Upper lobe of left lung (tissue), 6 donors: ENCODE measurements at places on chromosomes 6 and 20. TPM values are rescaled to one million over a fixed set of nuclear protein-coding genes. Genes with fewer than 3 reads are reported as not detected.

The RSPO3 gene
- 1.5 TPM for total RNA-seq

The SIRPD gene
- not detected for total RNA-seq

The SLC22A23 gene
- 24.5 TPM for total RNA-seq

The GSTA1 gene
- 24.1 TPM for total RNA-seq

The HFE gene
- total RNA-seq, result 8.7 TPM

The OXT gene
- total RNA-seq, result not detected

The TREM1 gene
- total RNA-seq, result 56.1 TPM

The SLC26A8 gene
- 0.69 TPM for total RNA-seq

The HTR1E gene
- not detected for total RNA-seq

The GPSM3 gene
- total RNA-seq, result 80.4 TPM

The ZBTB46 gene
- 17.7 TPM for total RNA-seq

The PAX1 gene
- total RNA-seq, result not detected

The C2 gene
- 322 TPM for total RNA-seq

The C6orf15 gene
- total RNA-seq, result not detected

GRCh38 chr6:42338744-42339222 is 112.9 kb downstream of the TRERF1 start:
- no peak overlapping the region for H3K27ac ChIP-seq
- H3K4me1 ChIP-seq, result no peaks in the 10 kb centered on the region
- H3K36me3 ChIP-seq, result no peaks in the 10 kb centered on the region
- no peaks in the 10 kb centered on the region for H3K27me3 ChIP-seq
- no peak overlapping the region for H3K4me3 ChIP-seq

GRCh38 chr6:134934793-134935485 is 15.0 kb downstream of the ALDH8A1 start:
- H3K27ac ChIP-seq, result no peak overlapping the region
- no peaks in the 10 kb centered on the region for H3K4me1 ChIP-seq
- no peaks in the 10 kb centered on the region for H3K27me3 ChIP-seq
- H3K36me3 ChIP-seq, result no peaks in the 10 kb centered on the region
- no peak overlapping the region for H3K4me3 ChIP-seq

GRCh38 chr6:33206864-33207551 is 1.3 kb upstream of the RING1 start:
- H3K36me3 ChIP-seq, result peaks cover 44% of the 10 kb centered on the region
- no peaks in the 10 kb centered on the region for H3K27me3 ChIP-seq
- H3K27ac ChIP-seq, result peak overlapping the region; percentile 94
- peaks cover 41% of the 10 kb centered on the region for H3K4me1 ChIP-seq
- H3K4me3 ChIP-seq, result peak overlapping the region; percentile 89

GRCh38 chr20:50191065-50191543 is 474 bp downstream of the CEBPB start:
- peak; percentile 96 for DNase-seq
- peaks cover 36% of the 10 kb centered on the region for H3K4me1 ChIP-seq
- H3K27me3 ChIP-seq, result no peaks in the 10 kb centered on the region
- H3K4me3 ChIP-seq, result peak overlapping the region; percentile 79

GRCh38 chr6:163416557-163417253 is 2.2 kb downstream of the QKI start:
- no peaks in the 10 kb centered on the region for H3K36me3 ChIP-seq
- peak overlapping the region; percentile 99 for H3K27ac ChIP-seq
- H3K27me3 ChIP-seq, result no peaks in the 10 kb centered on the region
- no peak for DNase-seq
- H3K4me3 ChIP-seq, result peak overlapping the region; percentile 93

DNA sequence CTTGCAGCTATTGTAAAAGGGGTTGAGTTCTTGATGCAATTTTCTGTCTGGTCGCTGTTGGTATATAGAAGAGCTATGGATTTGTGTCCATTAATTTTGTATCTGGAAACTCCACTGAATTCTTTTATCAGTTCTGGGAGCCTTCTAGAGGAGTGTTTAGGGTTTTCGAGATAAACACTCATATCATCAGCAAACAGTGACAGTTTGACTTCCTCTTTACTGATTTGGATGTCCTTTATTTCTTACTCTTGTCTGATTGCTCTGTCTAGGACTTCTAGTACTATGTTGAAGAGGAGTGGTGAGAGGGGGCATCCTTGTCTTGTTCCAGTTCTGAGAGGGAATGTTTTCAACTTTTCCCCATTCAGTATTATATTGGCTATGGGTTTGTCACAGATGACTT is 120.8 kb upstream of the SSTR4 start:
- no peak overlapping the region for H3K4me3 ChIP-seq
- H3K36me3 ChIP-seq, result no peaks in the 10 kb centered on the region
- no peak overlapping the region for H3K27ac ChIP-seq
- no peaks in the 10 kb centered on the region for H3K27me3 ChIP-seq

DNA sequence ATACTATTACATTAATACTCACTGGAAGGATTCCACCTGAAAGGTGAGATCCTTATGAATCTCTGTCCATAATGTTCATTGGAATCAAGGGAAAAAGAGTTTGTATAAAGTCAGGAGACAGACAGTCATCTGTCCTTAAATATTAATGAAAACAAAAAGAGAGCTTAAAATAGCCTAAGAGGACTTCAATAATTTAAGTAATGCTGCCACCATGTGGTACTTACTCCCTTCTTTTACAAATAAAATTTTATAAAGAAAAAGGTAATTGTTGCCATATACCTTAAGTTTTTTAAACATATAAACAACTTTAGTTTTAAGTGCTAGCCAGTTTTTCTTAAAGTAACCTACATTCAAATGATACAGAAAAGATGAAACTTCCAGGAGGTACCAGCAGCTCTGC is 5.1 kb downstream of the BLOC1S5 start:
- peaks cover 7% of the 10 kb centered on the region for H3K4me1 ChIP-seq
- no peak overlapping the region for H3K4me3 ChIP-seq
- H3K27me3 ChIP-seq, result peaks cover 2% of the 10 kb centered on the region
- H3K36me3 ChIP-seq, result no peaks in the 10 kb centered on the region
- no peak for DNase-seq

DNA sequence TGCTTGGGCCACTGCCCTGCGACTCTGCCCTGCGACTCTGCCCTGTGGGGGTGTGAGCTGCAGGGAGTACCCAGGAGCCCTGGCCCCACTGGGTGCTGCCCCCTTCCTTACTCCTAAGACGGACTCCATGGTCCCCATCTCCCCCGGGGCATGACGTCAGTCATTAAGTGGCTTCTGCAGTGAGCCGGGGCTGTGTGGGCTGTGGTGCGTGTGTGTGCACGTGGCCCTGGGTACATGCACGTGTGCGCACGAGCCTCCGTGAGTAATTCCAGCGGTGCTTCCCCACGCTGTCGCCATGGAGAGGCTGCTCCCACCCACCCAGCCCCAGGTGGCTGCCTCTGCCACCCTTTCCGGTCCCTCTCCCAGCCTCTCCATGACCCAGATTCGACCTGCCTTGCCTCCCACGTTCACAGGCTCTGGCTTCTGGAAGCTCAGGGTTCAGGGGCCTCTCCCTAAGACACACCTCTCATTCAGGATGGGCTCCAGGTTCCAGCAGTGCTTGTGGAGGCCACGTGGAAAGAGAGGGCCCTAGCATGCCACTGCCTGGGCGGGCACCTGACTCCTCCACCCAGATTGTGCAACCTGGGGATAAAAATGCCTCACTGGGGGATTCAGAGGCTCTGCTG is 88.3 kb downstream of the DLGAP4 start:
- no peak overlapping the region for H3K27ac ChIP-seq
- H3K36me3 ChIP-seq, result no peaks in the 10 kb centered on the region
- DNase-seq, result no peak
- H3K27me3 ChIP-seq, result no peaks in the 10 kb centered on the region
- H3K4me1 ChIP-seq, result no peaks in the 10 kb centered on the region

DNA sequence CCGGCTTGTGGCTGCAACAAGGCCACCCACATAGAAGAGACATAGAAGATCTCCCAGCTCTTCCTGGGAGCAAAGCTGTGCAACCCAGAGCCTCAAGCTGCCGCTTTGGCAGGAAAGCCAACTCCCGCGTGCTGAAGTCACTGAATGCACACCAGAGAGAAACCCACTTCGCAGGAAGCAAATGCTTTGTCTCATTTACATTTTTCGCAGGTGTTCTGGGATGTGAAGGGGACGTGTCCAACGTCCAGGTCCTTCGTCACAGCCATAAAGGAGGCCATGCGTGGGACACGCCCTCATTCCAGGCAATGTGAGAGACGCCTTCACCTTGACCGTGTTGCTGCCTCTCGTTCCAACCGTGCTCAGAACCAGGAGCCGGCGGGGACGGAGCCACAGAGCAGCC is 24.4 kb downstream of the KCNQ2 start:
- no peaks in the 10 kb centered on the region for H3K27me3 ChIP-seq
- no peaks in the 10 kb centered on the region for H3K36me3 ChIP-seq
- H3K4me1 ChIP-seq, result no peaks in the 10 kb centered on the region
- H3K4me3 ChIP-seq, result no peak overlapping the region
- no peak for DNase-seq

- H3K4me3 ChIP-seq, result no peak overlapping the region
- no peaks in the 10 kb centered on the region for H3K27me3 ChIP-seq
- no peak overlapping the region for H3K27ac ChIP-seq
- H3K4me1 ChIP-seq, result no peaks in the 10 kb centered on the region
Observed at GRCh38 chr6:77620278-77620882, 32.5 kb upstream of the MEI4 start.

GRCh38 chr6:55651015-55651414 is 72.0 kb upstream of the HMGCLL1 start:
- H3K27ac ChIP-seq, result no peak overlapping the region
- no peaks in the 10 kb centered on the region for H3K36me3 ChIP-seq
- H3K27me3 ChIP-seq, result no peaks in the 10 kb centered on the region
- H3K4me1 ChIP-seq, result no peaks in the 10 kb centered on the region

- H3K27ac ChIP-seq, result no peak overlapping the region
- H3K27me3 ChIP-seq, result no peaks in the 10 kb centered on the region
- H3K4me1 ChIP-seq, result no peaks in the 10 kb centered on the region
- no peak overlapping the region for H3K4me3 ChIP-seq
- no peak for DNase-seq
- no peaks in the 10 kb centered on the region for H3K36me3 ChIP-seq
Observed at GRCh38 chr20:53502820-53503219, 90.8 kb downstream of the ZNF217 start.

DNA sequence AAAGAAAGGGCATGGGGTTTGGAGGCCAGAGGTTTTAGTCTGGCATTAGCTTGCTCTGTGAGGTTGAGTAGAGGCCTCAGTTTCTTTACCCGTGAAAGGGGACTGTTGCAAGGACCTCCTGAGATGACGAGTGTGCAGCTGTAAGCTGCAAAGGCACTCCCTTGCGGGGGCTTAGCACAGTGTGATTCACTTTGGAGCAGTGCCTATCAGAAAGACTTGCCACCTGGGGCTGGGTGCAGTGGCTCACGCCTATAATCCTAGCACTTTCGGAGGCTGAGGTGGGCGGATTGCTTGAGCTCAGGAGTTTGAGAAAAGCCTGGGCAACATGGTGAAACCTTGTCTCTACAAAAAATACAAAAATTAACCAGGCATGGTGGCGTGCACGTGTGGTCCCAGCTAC is 7.5 kb upstream of the BAK1 start:
- DNase-seq, result no peak
- H3K36me3 ChIP-seq, result no peaks in the 10 kb centered on the region
- no peak overlapping the region for H3K27ac ChIP-seq
- H3K4me3 ChIP-seq, result no peak overlapping the region
- H3K4me1 ChIP-seq, result peaks cover 38% of the 10 kb centered on the region
